ENCODE measurements at places on chromosomes 16 and 17.
A peak's percentile ranks its signal among the peaks of the same experiment; 100 is the strongest.

GRCh38 chr16:30096862-30097563 lies 1.0 kb upstream of the YPEL3 start:
- no peak for DNase-seq

- peak; percentile 57 for DNase-seq
These were observed at the start of gene MT1F for GRCh38 chr16:56657555-56658326. Gene MT1F (plus strand): TSS chr16:56657959. CDS start chr16:56658059, 100 bp downstream.

DNA sequence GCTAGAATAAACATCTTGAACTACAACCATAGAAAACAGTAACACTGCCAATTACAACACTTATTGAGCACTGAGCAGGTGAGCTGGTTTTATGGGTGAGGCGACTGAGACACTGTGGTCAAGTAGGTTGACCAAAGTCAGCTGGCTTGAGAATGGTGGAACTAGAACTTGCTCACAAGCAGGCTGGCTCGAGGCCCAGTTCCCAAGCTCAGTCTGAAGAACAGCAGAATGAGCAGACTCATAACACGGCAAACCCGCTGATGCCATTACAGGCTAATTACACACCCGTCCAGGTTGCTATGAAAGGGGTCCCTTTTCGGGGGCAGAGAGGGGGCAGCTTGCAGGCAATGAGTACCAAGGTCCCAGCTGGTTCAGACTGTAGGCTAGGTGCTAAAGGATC lies 6.5 kb downstream of the ZZEF1 start:
- DNase-seq: no peak

DNA sequence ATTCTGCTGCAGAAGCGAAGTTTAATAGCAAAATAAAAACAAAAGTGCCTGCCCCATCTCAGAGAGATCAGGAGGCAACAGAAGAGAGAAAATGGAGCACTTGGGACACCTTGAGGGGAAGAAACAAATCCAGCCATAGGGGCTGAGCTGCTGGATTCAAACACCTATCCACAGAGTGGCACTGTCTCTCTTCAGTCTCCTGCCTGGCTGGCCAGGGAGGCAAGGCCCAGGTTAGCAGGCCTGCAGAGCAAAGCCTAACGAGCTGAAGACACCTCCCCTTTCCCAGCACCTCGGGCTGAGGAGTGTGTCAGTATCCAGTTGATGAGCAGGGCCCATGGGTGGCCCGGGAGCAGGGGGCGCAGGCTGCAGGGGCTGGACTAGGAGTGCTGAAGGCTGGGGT lies 8.8 kb upstream of the KRT31 start:
- no peak for DNase-seq

GRCh38 chr16:85015481-85016187 lies 4.3 kb upstream of the ZDHHC7 start:
- DNase-seq: no peak

- no peak for DNase-seq
These were observed 394.6 kb upstream of the MON1B start for GRCh38 chr16:76796416-76796815.

- no peak for DNase-seq
These were observed 58.7 kb downstream of the CENPV start for GRCh38 chr17:16294560-16294959.

- DNase-seq: no peak
These were observed 63.4 kb downstream of the ANKRD11 start for GRCh38 chr16:89426736-89427530.

GRCh38 chr16:8847145-8847544 lies 21.7 kb downstream of the CARHSP1 start:
- DNase-seq: no peak

DNA sequence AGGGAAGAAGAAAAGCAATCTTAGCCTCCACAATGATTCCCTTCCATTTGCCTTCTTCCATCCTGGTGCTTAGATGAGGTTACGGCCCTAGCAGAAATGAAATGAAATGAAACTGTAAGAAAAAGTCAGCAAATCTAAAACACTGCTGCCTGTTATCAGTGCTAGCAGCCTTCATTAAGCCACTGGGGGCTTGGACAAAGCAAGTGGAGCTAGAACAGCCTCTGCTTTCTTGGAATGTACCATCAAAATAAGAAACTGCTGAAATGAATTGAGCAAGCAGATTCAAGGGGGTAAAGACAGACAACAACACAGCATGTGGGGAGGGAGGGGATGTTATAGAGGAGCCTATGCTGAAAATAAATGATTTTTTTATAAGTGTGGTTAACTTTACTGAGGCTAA lies 5.1 kb downstream of the ANKFN1 start:
- no peak for DNase-seq

- DNase-seq: no peak
These were observed 154.9 kb downstream of the SDK2 start for GRCh38 chr17:73489333-73489732.

DNA sequence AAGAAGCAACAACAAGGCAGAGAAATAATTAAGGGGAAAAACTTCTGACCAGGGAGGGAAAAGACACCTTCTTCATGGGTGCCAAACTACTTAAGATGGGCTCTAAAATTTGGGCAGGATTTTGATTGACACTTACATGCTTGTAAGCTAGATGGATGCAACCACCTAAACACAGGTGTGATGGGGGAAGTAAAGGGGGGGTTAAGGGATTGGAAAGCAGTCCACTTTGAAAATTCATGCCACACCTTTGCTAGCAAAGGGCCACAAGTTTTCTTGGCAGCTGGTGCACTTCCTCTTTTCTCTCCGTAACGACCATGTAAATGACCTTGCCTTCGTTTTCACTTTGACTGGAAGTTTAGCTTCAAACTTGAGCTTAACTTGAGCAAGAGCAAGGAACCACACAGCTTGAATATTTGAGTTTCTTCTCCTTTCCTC lies 14.3 kb upstream of the PRKAR1A start:
- no peak for DNase-seq
